CD4-positive, alpha-beta T cell treated with Interleukin-17A for 4 hours (primary cell): ENCODE measurements at places on chromosomes 5 and 9.

DNA sequence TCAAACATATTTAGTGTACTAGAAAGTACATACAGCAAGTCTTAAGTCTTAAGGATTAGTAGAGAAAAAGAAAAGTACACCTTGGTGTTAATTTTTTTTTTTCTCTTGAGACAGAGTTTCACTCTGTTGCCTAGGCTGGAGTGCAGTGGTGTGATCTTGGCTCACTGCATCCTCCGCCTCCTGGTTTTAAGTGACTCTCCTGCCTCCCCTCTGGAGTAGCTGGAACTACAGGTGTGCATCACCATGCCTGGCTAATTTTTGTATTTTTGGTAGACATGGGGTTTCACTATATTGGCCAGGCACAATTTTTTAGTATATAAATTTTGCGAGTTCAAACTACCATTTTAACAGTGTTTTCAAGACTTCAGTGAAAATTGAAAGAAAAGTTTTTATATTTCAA is 1941.1 kb upstream of the CDH6 start:
- DNase-seq, result no peak

DNA sequence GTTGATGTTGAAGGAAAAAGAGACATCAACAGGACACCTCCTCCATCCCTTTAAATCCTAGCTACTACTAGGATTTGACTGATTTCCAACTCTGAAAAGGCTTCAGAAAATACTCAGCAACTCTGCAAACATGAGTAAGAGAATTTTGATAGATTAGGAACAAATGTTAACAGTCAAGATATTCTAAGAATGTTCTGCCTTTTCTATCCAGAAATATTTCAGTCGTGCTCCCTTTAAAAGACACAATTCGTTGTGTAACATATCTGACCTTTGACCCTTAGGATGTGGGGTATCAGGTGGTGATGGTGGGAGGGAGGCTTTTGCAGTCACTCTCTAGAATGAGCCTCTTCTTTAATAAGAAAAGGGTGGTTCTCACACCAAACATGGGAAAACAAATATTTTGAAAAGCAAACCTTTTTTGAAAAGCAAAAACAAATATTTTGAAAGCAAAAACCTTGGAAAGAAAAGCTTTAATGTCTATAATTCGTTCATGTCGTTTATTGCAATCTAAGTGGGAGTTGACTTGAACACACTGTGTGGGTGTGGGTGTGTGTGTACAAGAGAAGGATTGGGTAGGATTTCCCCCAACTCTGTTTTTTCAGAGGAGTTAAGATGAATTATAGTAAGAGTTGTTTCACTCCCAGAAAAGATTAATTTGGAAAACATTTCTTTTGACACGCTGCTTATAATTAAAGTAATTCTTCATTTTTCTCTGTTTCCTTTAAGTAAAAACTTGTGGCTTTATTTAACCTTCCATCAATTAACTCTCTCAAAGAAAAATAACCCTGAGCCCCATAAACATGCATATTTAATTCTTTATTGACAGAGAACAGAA is 152.8 kb downstream of the TMEM167A start:
- no peak for DNase-seq

DNA sequence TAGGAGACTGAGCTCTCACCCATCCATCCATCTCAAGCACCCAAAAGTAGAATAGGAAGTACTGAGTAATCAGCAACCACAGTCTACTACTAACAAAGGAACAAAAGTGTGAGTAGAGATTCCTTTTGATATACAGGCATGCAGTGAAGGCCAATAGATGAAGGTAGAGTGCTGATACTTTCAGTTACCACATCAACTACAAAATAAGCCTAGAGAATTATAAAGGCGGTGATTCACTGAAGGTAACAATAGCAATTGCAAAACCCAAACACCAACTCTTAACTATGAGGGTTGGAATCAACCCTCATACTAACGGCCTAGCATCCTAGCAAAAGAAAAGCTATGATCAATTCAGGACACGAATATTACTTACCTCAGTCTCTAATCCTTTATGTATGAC is 992.6 kb downstream of the DNAH5 start:
- DNase-seq, result no peak

DNA sequence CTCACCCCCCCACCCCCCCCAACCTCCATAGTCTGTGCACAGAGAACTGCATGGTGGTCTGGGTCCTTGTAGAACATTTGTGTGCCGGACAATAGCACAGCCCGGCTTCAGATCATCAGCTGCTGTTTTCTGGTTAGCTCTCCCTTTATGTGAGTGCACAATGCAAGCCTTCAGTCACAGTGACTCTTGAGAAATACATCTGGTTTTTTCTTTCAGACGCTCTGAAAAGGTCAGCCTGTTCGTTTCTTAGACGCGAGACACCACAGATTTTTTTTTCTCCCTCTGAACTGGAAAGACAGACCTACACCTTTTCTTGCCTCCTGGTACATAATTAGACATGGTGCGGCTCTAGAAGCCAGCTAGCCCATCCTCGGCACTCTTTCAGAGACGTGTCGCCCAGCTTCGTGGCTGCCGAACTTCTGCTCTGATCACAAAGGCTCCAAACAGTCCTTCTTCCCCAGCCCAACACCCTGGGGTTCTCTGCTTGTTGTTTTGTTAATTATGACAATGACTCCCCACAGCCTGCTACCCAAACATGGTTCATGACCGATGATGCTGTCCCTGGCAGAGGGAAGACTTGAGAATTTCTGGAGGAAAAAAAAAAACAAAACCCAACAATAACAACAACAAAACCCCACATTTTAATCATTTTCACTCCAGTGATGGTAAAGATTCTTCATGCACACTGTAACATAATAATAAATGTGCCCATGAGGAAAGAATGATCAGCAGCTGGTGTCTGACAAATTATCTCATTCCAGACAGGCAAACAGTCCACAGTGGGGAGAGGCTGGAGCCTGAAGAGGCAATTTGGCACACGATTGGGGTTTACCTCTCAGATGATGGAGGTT is 241.4 kb upstream of the ZNF462 start:
- no peak for DNase-seq
